NCI-H446 (cell line): ENCODE measurements at places on chromosomes 6 and 20.

DNA sequence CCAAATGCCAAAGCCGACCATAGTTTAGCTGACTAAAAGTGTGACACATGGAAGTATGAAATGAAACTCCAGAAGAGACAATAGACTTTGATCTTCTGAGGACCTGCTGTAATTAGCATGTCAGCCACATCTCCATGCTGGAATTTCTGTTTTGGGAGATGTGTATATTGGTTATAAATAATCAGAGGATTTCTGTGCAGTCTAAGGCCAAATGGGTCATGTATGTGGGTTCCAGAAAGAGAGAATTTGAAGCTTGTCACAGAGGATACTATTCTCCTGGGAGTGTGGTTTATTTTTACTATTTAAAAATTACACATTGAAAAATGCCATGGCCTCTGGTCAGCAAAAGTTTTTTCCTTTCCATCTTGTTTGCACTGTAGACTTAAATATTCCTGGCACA, 405.5 kb upstream of the PLCB4 start:
- DNase-seq: no peak

GRCh38 chr6:7550433-7550801, 8.9 kb downstream of the DSP start:
- DNase-seq: no peak

GRCh38 chr20:46588532-46589511, 38.4 kb upstream of the OCSTAMP start:
- no peak for DNase-seq

DNA sequence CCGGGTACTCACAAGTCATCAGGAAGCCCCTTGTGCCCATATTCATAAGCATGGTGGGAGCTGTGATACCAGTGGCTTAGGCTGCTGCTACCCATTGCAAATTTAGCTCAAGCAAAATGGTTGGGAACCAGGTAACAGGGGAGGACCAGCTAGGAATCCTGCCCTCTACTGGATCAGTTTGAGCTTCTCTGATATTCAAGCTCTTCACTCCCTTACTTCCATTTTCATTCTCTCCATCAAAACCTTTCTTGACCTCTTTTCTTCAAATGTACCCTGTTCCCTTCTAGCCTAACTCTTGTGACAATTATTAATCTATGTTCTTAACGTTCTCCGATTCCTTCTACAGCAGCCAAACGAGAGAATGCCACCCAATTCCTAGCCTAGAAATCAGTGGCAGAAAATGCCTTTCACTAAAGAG, 9.7 kb downstream of the NOL7 start:
- no peak for DNase-seq

DNA sequence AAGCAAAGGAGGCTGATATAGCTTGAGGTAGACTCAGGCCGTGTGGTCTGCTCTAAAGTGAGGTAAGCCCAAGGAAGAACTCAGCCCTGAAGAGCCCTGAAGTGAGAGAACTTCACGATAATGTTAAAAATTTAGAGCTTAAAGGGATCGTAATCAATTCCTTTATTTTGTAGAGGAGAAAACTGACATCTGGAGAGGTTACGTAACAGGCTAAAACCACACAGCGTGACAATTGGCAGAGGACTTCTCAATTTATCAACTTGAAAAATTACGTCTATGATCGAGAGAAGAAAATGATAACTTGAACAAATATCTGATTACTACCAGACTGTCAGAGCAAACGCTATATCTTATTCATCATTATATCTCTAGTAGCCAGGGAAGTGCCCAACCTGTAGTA, 121.8 kb upstream of the FOXO3 start:
- DNase-seq: peak; percentile 2

GRCh38 chr6:74343804-74344203, 647.8 kb downstream of the CD109 start:
- DNase-seq: no peak

- no peak for DNase-seq
Measured at GRCh38 chr6:7098993-7099392, 8.8 kb upstream of the RREB1 start.

GRCh38 chr6:74937936-74938335, 267.9 kb downstream of the COL12A1 start:
- DNase-seq: no peak

DNA sequence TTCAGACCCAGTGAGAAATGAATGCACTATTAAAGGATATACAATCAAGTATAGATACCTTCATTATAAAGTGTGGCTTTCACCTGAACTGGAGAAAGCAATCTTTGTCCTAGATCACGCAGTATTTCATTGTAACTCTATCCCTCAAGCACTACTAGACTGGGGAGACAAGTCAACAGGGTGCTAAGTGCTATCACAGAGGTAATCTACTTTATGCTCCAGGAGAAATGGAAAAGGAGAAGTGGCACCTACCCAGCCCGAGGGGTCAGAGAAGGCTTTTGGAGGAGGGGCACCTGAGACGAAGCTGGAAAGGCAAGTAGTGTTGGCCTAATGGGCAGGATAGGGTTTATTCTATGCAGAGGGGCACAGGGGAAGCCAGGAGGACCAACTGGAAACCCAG, 17.1 kb downstream of the ZHX3 start:
- DNase-seq: no peak

DNA sequence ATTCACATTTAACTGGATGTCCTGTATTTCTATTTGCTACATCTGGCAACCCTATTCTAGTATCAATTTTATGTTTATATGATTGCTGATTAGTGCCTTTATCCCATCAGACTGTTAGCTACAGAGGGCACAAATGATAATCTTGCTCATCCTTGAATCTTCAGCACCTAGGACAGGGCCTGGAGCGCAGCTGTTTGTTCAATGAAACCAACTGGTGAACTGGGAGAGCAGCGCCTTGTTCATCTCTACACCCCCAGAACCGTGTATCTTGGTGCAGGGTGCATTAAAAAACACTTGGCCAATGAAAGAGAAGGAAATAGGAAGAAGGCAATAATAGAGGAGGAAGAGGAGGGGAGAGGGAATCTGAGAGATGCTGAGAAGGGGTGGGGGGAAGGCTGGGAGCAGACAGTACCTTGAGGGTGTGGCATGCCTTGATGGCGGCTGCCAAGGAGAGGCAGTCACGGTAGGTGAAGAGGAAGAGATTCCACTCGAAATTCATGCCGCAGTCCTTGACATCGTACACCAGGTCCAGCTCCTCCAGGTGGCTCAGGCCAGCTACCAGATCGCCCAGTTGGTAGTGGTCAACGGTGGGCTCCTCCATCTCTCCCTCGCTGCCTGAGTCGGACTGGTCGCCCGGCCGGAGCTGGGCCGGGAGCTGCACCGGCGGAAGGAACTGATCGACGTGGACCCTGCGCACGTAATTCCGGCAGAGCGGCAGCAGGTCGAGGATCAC, 15.5 kb downstream of the TMEM151B start:
- no peak for DNase-seq

GRCh38 chr6:56104591-56104990, 142.8 kb downstream of the COL21A1 start:
- DNase-seq: no peak

DNA sequence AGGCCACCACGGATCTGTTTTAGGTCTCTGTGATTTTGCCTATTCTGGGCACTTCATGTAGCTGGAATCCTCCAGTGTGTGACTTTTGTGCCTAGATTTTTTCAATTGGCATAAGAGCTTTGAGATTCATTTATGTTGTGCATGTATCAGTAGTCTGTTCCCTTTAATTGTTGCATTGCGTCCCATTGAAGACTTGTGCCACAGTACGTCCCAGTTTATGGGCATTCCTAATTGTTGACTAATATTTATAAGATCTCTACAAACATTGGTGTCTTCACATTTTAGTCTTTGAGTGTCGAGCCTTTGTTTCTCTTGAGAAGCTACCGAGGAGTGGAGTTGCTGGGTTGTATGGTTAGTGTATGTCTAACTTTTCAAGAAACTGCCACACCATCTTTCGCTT, 704 bp upstream of the FAM210B start:
- DNase-seq: no peak
